ENCODE measurements at places on chromosomes 7 and 10. TPM values are rescaled to one million over a fixed set of nuclear protein-coding genes. Genes with fewer than 3 reads are reported as not detected.

RAMP3 gene
- 8.4 TPM for total RNA-seq

JCAD gene
- 66.1 TPM for total RNA-seq

HOXA10 gene
- not detected for total RNA-seq

LDB3 gene
- 17.9 TPM for total RNA-seq

HABP2 gene
- total RNA-seq = 1.7 TPM

TLX1 gene
- total RNA-seq = not detected

MUC12 gene
- 2.4 TPM for total RNA-seq

LIPK gene
- not detected for total RNA-seq

PILRA gene
- 20.9 TPM for total RNA-seq

TMEM196 gene
- 7.7 TPM for total RNA-seq

FAM13C gene
- 154 TPM for total RNA-seq

PKD2L1 gene
- total RNA-seq = 10.2 TPM

DLX6 gene
- total RNA-seq = 1.7 TPM

HOXA9 gene
- not detected for total RNA-seq

NRG3 gene
- 50.9 TPM for total RNA-seq

FMC1 gene
- total RNA-seq = 21.8 TPM

GDF2 gene
- not detected for total RNA-seq

CELF2 gene
- 153 TPM for total RNA-seq

ANKRD7 gene
- total RNA-seq = 8.6 TPM

PON1 gene
- total RNA-seq = not detected

TMEM26 gene
- 0.44 TPM for total RNA-seq

ZPBP gene
- 0.86 TPM for total RNA-seq

AKR1C4 gene
- total RNA-seq = not detected

MMP21 gene
- total RNA-seq = not detected

ICA1 gene
- total RNA-seq = 91.3 TPM

ATG9B gene
- 14.7 TPM for total RNA-seq

Measured in dorsolateral prefrontal cortex (tissue), 122 donors.